ENCODE measurements at places on chromosomes 13 and 19.

DNA sequence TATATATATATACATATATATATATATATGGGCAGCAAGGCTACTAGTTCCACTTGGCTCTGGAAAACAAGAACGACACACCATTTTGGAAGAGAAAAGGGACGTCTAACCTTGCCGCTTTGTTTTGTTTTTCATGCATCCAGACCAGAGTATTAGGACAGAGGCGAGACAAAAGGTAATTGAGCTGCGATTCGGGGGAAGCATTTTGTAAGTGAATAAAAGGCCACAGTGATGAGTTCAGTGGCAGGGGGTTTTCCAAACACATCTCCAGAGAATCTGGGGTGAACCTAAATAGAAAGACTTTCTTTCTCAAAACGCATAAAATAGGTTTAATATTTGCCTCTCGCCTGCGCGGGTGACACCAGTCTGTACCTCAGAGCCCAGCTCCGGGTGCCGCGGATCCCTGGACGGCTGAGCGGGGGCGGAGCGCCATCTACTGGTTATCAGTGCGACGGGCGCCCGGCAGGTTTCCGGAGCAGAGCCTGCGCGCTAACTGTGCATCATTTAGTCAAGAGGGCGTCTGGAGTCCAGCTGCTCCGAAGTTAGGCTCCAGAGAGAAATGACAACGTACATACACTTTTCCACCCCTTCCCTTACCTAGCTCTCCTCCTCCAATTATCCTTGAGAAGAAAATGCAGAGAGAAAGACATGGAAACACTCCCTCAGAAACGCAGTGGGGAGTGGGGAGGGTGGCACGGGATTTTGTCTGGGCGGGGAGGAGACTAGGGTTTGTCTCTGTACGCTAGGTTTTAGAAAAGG lies 262.3 kb downstream of the TBC1D4 start:
- DNase-seq = peak; percentile 43

- DNase-seq = no peak
Observed at GRCh38 chr19:6828698-6829633, 56.5 kb downstream of the VAV1 start.

GRCh38 chr13:107421951-107422350 lies 793.4 kb downstream of the LIG4 start:
- DNase-seq = no peak

GRCh38 chr13:99963816-99964339 lies 7.7 kb downstream of the ZIC5 start:
- no peak for DNase-seq

DNA sequence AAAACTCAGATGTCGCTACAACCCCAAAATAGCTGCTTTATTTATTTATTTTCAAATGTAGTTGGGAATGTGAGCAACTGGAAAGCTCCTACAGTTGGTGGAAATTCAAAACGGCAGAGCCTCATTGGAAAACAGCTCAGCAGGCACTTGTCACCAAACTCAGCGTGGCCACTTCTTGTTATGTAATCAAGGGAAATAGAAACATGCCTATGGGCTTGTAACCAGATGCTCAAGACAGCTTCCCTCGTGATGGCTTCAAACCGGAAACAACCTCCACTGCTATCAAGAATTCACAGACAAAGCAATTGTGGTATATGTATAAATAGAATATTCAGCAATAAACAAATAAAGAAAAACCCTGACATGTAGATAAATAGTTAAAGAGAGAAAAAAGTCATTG lies 627.8 kb upstream of the SLC10A2 start:
- no peak for DNase-seq

GRCh38 chr13:46609726-46610125 lies 56.8 kb downstream of the LRCH1 start:
- DNase-seq = no peak

- DNase-seq = no peak
Observed at GRCh38 chr19:41746593-41747227, 8.6 kb upstream of the CEACAM6 start.

GRCh38 chr13:91593456-91593855 lies 195.0 kb downstream of the GPC5 start:
- DNase-seq = no peak

- DNase-seq = no peak
Observed at GRCh38 chr19:14495672-14496028, 277 bp downstream of the GIPC1 start.

GRCh38 chr13:31772231-31772630 lies 32.9 kb downstream of the RXFP2 start:
- DNase-seq = no peak

- no peak for DNase-seq
Observed at GRCh38 chr19:43956827-43957226, 5.8 kb downstream of the ZNF221 start.

DNA sequence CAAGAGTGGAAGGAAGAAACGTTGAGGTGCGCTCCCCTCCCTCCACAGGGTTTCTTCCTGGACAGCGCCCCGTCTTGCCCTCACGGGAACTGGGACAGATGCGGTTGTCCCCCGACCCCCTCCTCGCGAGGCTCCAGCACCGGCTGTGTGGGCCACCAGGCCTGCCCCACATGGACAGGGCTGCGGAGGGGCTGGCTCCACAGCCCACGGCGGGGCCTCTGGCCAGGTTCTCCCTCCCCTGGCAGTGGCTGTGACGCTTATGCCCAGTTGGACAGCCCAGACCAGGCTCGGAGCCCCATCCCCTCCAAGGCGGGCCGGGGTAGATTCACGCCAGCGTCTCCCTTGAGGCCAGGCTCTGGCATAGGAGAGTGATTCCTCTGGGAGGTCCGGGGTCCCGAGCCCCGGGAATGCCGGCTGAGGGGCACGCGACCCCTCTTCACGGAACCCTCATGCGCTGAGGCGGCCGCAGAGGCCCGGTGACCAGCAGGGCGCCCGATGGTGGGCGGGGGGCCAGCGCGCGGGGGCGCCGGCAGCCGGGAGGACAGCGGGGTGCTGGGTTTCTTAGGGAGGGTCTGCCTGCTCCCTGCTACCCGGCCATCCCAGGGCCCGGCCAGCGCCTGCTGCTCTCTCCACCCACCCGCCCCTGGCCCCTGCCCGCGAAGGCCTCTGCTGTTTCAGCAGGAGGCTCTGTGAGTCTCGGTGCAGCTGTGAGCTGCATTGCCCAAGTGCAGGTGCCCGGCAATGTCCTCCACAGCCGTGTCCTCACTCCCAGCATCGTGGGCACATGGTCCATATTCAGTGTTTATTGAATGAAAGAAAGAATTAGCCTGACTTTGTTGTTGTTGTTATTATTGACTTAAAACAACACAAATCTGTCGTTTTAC lies 20.3 kb upstream of the GAS6 start:
- no peak for DNase-seq

GRCh38 chr19:17411801-17412200 lies 6.4 kb upstream of the BST2 start:
- no peak for DNase-seq

GRCh38 chr13:75432811-75433244 lies 49.1 kb downstream of the TBC1D4 start:
- no peak for DNase-seq

- no peak for DNase-seq
Observed at GRCh38 chr19:55369653-55370304, 484 bp downstream of the IL11 start.

- peak; percentile 71 for DNase-seq
Observed at GRCh38 chr19:11125994-11126685, 29.4 kb downstream of the SPC24 start.

DNA sequence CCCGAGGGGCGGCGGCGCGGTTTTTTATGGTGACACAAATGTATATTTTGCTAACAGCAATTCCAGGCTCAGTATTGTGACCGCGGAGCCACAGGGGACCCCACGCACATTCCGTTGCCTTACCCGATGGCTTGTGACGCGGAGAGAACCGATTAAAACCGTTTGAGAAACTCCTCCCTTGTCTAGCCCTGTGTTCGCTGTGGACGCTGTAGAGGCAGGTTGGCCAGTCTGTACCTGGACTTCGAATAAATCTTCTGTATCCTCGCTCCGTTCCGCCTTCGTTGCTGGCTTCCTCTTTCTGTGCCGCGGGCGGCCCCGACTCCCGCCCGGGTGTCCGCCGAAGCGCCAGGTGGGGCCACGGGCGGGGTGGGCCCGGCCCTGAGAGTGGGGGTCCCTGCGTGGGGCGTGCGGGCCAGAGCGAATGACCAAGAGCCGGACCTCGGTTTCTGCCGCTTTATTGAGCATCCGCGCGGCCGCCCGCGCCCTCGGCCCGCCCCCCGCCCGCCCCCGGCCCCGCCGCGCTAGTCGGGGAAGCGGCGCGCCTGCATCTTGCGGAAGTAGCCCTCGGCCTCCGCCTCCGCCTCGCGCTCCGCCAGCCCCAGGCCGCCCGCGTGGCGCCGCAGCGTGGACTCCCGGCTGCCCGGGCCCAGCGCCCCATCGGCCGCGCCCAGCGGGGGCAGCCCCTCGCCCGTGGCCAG lies 9.6 kb downstream of the PLPPR3 start:
- no peak for DNase-seq

GRCh38 chr19:30102239-30102638 lies 160.2 kb downstream of the URI1 start:
- DNase-seq = no peak

DNA sequence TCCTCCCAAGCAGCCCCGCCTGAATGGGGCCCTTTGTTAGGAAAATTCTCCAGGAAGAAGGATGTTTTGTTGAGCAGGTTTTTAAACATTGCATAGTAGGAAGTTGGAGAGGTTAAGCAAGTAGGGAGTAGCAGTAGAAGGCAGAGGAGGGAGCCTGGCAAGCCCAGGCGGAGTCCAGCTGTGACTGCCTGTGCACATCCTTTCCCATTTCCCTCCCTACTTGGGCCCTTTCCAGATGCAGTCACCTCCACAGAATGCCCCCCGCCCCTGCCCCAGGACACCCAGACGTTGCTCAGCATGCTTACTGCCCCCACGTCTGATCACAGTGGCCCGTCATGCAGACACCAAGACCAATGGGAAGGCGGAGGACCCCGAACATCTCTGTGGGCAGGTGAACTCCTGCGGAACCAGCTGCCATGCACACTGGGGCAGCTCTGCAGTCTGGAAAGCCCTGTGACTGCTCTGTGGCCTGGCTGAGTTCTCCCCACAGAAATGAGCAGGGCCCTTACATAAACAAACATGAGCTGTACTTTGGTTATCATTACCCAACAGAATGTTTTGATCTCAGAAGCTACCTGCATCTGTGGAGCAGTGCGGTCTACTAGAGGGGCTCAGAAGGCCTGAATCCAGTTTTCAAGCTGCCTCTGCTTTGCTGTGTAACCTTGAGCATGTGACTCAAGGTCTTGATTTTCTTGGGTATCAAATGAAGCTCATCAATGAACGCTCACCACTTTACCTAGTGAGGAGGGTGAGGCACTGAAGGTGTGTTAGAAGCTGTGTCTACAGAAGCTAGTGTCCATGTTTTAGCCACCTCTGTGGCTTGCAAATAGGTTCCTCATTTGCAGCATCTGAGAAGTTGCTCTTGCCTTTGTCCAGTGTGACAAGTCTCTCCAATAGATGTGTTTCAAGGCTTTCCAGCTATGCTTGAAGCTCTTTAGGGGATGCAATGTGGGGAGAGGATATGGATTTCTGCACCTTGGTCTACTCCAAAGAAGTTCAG lies 84.2 kb downstream of the TNFRSF19 start:
- DNase-seq = no peak

GRCh38 chr13:79285159-79285558 lies 120.9 kb downstream of the RBM26 start:
- DNase-seq = no peak

- no peak for DNase-seq
Observed at GRCh38 chr13:78686461-78686860, 27.5 kb upstream of the OBI1 start.

DNA sequence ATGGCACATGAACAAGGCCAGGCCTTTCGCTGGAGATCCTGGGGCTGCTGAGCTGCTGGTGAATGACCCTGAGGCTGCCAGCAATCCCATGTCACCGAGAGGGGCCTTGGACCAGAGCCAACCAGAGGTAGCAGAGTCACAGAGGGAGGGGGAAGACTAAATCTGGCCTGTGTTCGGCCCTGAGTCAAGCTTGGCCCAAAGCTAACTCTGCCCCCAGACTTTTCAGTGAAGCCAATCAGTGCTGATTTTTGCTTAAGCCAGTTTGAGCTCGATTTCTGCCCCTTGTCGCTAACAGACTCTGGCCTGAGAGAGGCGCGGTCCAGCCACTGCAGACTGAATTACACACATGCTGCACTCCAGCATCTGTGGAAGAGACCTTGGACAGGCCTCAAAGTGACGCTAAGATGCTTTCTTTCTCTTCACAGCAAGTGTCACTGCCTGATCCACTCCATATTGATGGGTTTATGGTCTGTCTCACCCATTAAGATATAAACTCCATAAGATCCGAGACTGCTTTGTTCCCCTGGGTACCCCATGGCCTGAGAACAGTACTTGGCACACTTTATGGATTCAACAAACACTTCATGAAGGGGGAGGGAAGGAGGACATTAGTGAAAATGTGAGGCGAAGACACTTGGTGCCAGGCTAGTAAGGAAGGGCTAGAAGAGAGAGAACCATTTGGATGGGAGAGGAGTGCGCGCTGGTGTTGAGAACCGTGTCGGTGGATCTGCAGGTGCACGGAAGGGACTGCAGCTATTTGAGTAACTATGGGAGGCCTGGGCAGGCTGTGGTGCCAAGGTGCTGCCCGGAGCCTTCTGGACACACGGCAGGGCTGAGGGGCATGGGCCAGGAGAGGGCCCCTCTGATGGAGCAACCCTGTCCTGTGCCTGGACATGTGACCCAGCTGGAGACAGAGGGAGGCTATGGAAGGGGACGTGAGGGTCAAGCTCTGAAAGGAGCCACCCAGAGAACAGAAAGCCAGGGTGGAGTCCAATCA lies 17.6 kb downstream of the RANBP3 start:
- no peak for DNase-seq

DNA sequence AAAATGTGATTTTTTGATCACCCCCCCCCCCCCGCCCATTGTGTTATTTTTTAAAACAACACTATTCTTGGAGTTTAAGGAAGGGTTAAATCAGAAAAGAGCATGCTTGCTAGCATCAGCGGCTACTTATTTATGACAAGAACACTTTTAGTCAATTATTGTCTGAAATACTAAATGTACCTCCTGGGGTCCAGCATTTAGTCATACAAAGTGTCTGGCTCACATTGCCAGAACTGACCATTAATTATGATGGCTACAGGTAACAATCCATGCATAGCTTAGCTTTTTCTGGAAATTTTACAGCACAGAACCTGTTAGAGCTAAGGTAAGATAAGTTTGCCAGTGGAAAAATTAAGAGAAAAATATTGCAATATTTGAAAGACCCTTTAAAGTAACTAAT lies 90.1 kb downstream of the PCDH9 start:
- no peak for DNase-seq

- DNase-seq = no peak
Observed at GRCh38 chr19:53389978-53390377, 5.0 kb upstream of the ZNF765 start.

- no peak for DNase-seq
Observed at GRCh38 chr19:52648336-52649016, 10.3 kb upstream of the ZNF83 start.

DNA sequence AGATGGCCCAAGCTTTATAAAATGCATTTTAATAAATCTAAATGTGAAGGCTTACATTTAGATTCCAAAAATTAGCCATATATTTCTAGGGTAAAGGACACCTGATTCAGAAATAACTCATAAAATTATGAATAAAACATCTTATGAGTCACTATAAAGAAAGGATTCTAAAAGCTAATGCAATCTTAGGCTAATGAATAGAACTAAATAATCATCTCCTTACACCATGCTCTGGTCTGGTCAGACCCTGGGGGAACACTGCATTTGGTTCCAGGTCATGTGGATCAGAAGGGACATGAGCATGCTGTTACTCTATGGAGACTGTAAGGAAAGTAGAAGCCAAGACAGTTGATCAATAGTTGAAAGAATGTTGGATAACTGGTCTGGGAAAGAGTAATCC lies 370.4 kb downstream of the NDFIP2 start:
- DNase-seq = no peak

- no peak for DNase-seq
Observed at GRCh38 chr13:69288026-69288425, 819.6 kb upstream of the ATXN8OS start.

- no peak for DNase-seq
Observed at GRCh38 chr19:30214651-30215051, 157.5 kb upstream of the ZNF536 start.

Measured in substantia nigra (tissue), 51 donors.